ENCODE measurements at places on chromosomes 4 and X. TPM values are rescaled to one million over a fixed set of nuclear protein-coding genes. Genes with fewer than 3 reads are reported as not detected.

The CXCL11 gene
- polyA plus RNA-seq: 0.32 TPM

The KIT gene
- polyA plus RNA-seq: 19.2 TPM

The SMIM10L2A gene
- 10.3 TPM for polyA plus RNA-seq

The JCHAIN gene
- polyA plus RNA-seq: 1.1 TPM

The TMPRSS11A gene
- not detected for polyA plus RNA-seq

The BMP3 gene
- 17.5 TPM for polyA plus RNA-seq
